ENCODE measurements at places on chromosomes 11 and 22.

DNA sequence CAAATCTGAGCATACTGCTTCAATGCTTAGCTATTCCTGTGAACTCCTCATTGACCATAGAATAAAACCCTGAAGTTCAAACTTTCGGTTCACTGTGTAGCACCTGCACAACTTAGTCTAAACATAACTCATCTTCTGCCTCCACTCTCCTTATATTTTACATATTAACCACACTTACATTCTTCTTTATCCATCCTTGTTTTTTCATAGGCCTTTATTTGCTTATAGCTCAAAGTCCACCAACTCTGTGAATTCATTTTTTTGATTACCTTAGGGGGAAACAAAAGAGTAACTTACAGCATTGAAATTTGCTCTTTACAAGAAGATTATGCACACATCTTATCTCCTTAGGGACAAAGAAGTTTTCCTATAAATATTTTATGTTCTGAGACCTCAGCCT lies 521.6 kb upstream of the FAT3 start:
- no peak for DNase-seq

- peak; percentile 68 for DNase-seq
Measured at GRCh38 chr22:37559901-37560607, at the start of gene CDC42EP1. TSS of gene CDC42EP1 (plus strand) at chr22:37560480. CDS start at chr22:37566350, 5,870 bp downstream.

DNA sequence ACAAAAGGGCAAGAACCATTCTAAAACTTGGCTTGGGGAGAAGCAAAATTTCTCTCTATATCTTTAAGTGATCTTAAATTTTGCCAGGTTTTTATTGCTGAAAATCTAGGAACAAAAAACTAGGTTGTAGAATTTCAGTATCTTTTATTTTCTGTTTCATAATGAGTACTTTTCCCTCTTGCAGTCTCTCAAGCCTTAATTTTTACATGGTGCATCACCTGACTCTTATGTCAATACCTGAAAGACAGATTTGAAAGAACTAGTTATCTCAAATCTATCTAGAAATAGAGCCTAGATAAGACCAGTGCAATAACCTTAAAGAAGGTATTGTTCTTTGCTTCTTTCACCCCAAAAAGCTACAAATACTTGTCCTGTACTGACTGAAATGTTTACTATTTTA lies 122.1 kb downstream of the TRIM44 start:
- no peak for DNase-seq

- no peak for DNase-seq
Measured at GRCh38 chr11:12110714-12111548, 541 bp downstream of the MICAL2 start.

DNA sequence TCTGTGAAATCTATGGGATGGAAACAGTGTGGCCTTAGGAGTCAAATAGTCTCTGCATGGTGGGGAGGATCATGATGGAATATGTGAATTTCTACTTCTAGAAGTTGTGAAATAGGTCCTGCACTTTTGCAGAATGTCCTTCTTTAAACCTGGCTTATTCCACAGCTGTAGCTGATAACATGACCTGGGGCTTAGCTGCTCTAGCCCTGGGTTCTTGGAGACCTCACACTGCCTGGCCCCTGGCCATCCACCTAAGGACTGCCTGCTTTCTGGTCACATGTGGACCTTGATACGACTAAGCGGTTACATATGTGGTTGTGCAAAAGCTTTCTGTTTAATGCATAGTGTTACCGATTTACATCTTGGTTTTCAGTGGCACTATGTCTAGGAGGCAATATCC lies 88.2 kb downstream of the SWAP70 start:
- no peak for DNase-seq

DNA sequence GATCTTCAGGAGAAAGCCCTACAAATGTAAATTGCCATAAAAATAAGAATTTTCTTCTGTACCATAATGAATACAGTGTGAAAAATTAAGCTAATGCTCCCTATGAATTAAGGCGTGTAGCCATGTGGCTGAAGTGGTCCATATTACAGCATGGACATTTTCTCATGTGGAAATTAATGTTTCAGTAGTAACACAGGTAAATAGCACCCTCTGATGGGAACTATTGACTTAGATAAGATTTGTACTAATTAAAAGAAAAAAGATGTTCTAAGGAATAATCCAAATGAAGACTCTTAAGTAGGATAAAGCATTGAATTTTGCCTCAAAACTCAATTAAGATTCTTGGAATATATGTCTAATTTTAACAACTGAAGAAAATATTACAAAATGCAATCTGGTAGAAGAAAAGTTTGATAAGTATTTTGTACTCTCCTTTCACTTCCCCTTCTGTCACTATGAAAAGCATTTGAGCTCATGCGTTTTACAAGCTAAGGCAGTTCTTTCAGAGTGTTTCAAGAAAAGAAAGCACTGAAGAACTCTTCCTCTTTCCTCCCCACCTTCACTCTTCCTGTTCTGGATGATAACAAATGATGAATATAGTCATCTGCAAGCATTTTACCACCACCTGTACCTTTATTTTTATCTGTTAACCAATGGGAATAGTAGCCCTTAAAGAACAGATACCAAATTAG lies 9.9 kb upstream of the OR8D2 start:
- no peak for DNase-seq

GRCh38 chr22:35681454-35682052 lies 33.3 kb downstream of the APOL6 start:
- DNase-seq = no peak

Measured in hippocampal formation (tissue), 2 donors.